ENCODE measurements at places on chromosomes 16 and 17. TPM values are rescaled to one million over a fixed set of nuclear protein-coding genes. Genes with fewer than 3 reads are reported as not detected.

DNA sequence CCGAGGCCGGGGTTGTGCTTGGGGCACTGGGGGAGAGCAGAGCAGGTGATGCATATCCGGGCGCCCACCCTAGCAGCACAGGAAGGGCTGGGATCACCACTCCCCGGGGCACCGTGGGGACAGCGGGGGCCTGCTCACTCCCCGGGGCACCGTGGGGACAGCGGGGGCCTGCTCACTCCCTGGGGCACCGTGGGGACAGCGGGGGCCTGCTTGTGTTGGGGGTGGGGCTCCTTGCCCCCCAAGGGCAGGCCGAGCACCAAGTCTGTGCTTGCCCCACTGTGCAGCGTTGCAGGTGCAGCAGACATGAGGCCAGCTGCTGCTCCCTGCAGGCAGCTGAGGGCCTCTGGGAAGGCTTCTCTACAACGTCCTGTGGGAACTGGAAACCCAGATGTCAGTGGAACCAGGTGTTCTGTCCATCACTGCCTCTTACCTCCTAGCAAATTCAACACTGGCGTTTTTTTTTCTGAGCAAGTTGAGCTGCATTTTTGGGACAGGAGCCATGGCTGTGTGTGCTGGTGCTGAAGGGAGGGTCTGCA lies 25.0 kb upstream of the ZNF750 start:
- DNase-seq = no peak

- no peak for DNase-seq
These were observed 201.2 kb upstream of the HSBP1 start for GRCh38 chr16:83606486-83607030.

DNA sequence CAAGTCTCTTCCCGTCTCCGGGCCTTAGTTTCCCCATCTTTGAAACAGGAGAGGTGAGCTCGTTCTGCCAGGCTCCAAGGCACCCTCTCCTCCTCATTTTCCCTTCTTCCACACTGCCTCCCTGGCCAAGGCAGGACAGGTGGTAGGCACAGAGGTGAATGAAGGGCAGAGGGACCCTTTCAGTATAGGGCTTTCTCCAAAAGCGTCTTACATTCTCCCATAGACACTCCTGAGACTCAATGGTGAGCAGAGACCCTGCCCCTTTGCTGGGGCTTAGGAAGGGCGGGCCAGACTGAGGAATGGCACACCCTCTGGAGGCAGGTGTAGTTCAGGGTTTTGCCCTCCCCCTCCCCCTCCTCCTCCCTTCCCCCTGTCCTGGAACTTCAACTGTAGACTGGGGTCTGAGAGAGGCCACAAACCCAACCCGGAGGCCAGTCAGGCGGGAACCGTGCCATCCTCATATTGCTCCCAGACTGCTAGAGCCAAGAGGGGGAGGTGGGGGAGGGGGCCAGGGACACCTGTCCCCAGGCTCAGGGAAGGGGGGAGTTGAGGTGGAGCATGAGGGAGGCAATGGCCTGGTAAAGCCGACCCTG lies 1.9 kb downstream of the PLEKHH3 start:
- DNase-seq = no peak

DNA sequence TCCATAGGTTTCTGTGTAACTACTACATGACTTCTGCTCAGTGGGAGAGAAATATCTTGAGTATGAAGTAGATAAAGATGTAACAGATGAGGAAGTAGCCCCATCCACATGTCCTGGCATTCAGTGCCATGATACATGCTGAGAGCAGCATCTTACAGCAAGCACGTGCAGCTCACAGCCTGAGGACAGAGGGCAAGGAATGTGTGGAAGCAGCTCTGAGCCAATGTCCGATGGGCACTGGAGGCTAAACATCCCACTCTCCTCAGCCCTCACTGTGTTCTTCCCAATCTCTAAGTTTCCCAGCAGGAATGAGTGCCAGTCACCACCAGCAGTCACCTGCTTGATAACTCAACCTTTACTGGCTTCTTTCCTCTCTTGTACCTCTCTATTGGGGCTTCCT lies 40.4 kb downstream of the CFDP1 start:
- DNase-seq = no peak

DNA sequence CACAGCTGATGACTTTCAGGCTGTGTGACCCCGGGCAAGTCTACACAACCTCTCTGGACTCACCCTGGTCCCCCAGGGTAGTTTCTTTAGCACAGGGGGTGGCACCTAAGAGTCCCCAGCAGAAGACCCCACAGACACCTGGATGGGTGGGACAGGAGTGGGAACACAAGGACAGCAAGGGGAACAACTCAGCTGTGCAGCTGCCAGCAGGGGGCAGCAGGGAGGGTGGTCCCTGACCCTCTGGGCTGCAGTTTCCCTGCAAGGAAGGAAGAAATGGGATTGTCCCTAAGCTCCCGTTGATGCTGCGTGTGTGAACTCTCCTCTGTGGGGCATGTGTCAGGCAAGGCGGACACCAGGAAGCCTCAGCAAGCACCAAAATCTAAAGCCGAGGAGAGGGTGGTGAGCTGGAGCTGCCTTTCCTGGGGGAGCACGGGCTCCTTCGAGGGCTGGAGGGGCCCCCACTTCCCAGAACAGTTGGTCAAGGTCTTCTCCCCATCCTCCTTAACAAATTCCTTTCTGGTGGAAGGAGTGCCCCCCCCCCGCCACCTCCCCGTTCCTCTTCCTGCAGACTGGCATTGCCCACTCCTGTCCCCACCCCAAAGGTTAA lies 24.1 kb upstream of the CDH5 start:
- DNase-seq = no peak

DNA sequence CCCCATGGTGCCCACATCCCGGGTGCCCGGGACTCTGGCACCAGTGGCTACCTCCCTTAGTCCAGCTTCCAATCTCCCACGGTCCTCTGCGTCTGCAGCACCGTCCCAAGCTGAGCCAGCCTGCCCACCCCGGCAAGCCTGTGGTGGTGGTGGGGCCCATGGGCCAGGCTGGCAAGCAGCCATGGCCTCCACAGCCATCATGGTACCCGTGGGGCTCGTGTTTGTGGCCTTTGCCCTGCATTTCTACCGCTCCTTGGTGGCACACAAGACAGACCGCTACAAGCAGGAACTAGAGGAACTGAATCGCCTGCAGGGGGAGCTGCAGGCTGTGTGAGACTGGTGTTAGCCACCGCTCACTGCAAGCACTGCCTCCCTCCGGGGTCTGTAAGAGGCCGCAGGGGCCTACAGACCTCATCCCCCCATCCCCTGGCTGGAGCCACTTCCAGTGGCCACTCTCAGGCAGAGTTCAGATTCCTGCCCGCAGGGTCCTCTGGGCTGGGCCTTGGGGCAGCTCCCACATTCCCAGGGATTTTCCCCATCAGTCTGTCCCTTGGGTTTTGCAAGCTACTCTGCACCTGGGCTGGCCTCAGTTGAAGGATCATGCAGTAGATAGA lies 3.9 kb upstream of the SETD1A start:
- no peak for DNase-seq

DNA sequence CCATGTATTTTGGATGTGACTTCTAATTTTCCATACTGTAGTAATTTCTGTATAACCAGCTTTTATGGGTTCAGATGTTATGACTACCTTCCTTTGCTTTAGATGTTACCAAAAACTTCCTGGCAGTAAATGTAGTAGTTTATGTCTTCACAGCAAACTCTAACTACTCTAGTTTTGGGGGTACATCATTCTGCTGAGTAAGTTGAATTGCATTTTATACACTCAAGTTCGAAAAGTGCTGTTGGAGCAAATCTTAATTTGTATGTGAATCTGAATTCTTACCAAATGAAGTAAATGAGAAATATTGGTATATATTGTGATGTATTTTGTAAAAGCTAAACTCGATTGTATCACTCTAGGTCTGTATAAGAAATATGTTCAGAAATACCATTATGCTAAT lies 728.3 kb upstream of the CDH8 start:
- no peak for DNase-seq

- no peak for DNase-seq
These were observed 103.9 kb upstream of the NETO2 start for GRCh38 chr16:47247690-47248089.

GRCh38 chr16:57003439-57004386 lies 14.4 kb downstream of the NLRC5 start:
- no peak for DNase-seq

- DNase-seq = peak; percentile 88
These were observed 3.1 kb downstream of the CDC6 start for GRCh38 chr17:40290629-40291280.

DNA sequence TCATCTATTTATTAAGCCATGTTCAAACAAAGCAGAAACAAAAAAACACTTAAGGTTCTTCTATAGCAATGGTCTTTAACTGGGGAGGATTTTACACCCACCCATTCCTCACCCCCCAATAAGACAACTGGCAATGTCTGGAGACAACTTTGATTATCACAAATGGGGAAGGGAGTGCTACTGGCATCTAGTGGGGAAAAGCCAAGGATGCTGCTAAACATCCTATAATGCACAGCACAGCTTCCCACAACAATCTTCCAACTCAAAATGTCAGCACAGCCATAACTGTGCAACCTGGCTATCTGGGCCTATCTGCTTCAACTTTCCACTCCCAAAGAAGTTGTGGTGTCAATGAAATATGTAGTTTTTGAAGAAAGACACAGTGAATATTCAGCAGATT lies 1044.4 kb downstream of the CDH8 start:
- no peak for DNase-seq

GRCh38 chr16:52069866-52070265 lies 477.1 kb downstream of the TOX3 start:
- DNase-seq = no peak

GRCh38 chr16:30027588-30028437 lies 3.3 kb downstream of the TLCD3B start:
- no peak for DNase-seq

DNA sequence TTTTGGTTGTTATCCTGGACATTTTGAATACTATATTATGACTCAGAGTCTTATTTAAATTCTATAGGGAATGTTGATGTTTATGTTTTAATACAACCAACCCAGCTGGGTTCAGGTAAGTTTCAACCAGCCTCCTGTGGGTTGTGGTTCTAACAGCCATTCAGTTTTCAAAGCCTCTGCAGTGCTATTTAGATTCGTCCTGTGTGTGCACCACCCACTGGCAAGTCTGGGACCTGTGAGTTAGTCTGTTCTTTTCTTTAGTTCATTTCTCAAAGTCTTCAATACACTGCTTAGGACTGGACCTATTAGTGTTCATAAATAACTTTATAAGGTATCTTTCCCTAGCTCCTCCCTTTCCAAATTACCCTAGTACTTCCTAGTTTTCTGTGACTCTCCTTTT lies 170.6 kb downstream of the TMEM132E start:
- no peak for DNase-seq

DNA sequence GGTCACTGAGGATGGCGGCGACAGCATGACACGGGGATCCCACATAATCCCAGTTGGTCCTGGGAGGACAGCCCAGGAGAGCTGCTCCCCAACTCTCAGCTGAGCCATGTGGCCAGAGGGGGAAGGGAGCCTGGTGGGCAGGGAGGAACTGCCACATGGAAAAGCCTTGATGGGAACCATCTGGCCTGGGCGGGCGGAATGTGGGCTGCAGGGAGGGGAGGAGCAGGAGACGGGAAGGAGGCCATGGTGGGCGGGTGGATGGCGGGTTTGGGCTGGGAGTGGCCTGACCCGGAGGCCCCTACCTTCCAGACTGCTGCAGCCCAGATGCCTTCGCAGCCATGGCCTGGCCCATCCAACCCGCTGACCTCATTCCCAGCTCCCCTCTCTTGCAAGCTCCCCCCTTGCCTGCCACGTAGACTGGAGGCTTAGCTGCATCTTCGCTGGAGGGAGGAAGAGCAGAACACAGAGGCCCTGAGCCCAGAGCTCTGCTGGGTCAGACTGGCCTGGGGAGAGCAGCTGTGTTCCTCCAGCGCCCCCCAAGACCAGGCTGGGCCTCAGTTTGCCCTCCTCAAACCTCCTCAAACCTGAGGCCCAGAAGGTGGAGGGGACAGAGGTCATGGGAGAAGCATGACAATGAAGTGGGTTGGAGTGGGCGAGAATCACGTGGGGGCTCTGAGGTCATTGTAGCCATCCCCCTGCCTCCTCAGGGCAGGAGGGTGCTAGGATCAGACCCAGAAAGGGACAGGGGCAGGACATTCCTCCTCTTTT lies 8.2 kb upstream of the COL1A1 start:
- DNase-seq = peak; percentile 100

DNA sequence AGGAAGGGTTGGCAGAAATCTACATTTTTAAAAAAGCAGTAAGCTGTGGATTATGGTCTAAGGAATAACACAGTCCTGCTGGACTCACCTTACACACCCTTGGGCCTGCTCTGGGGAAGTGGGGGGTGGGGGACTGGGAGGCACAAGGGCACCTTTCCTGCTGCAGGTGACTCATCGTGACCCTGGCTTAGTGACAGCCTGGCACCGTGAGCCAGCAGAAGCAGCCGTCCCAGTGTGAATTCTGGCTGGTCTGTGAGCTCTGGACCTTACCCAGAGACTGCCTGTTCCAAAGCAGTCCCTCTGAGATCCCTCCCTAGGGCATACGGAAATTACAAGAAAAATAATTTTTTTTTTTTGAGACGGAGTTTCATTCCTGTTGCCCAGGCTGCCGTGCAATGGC lies 4.2 kb upstream of the CRK start:
- DNase-seq = no peak

DNA sequence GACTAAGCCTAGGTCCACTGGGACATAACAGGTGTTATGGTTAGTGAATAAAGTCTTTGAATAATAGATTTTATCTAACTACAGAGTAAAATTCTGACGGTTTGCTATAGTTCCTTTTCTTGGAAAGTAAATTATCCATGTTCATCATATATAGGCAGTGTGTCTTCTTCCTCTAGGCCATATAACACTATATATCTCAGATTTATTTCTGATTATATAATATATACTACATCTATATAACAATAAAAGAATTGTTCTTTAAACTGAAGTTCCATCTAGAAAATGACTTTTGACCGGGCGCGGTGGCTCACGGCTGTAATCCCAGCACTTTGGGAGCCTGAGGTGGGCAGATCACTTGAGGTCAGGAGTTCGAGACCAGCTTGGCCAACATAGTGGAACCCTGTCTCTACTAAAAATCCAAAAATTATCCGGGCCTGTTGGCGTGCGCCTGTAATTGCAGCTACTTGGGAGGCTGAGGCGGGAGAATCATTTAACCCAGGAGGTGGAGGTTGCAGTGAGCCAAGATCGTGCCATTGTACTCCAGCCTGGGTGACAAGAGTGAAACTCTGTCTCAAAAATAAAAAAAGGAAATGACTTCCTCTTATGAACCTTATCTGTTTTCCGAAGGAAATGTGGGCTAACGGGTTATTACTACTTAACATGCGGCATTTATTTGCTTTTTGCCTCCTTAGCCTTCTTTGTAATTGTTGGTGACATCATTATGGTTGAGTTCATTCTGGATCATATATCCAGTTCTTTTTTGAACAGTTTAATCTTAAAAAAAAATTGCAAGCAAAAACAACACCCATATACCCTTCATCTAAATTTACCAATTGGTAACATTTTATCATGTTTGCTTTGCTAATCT lies 29.2 kb downstream of the NOL11 start:
- DNase-seq = no peak

- DNase-seq = no peak
These were observed 90.3 kb downstream of the KATNIP start for GRCh38 chr16:27640277-27640600.

Gene CACNG1
- not detected for polyA plus RNA-seq

Gene SDR42E1
- polyA plus RNA-seq = 0.99 TPM

Gene CETP
- polyA plus RNA-seq = 0.17 TPM

Gene ARHGDIG
- polyA plus RNA-seq = not detected

Gene MYH2
- polyA plus RNA-seq = not detected

Gene HOXB7
- polyA plus RNA-seq = 11.3 TPM

Gene ZNF597
- 1.6 TPM for polyA plus RNA-seq

Gene KCNJ16
- not detected for polyA plus RNA-seq

Gene TPSD1
- polyA plus RNA-seq = not detected
